Left lung (tissue), 14 donors: ENCODE measurements at places on chromosomes 2 and 18. TPM values are rescaled to one million over a fixed set of nuclear protein-coding genes. Genes with fewer than 3 reads are reported as not detected.

Gene RETSAT
- 28.2 TPM for polyA plus RNA-seq

Gene IL37
- 0.21 TPM for polyA plus RNA-seq

Gene PTPRM
- 99.6 TPM for polyA plus RNA-seq

Gene PTH2R
- 0.22 TPM for polyA plus RNA-seq

Gene ESCO1
- polyA plus RNA-seq, result 24.2 TPM

Gene CRYGD
- not detected for polyA plus RNA-seq

Gene CD8A
- polyA plus RNA-seq, result 1.2 TPM

GRCh38 chr18:37289423-37289822, 276.2 kb downstream of the CELF4 start:
- no peak for DNase-seq

- no peak for DNase-seq
These were observed 2.1 kb downstream of the NABP1 start for GRCh38 chr2:191679818-191680600.

DNA sequence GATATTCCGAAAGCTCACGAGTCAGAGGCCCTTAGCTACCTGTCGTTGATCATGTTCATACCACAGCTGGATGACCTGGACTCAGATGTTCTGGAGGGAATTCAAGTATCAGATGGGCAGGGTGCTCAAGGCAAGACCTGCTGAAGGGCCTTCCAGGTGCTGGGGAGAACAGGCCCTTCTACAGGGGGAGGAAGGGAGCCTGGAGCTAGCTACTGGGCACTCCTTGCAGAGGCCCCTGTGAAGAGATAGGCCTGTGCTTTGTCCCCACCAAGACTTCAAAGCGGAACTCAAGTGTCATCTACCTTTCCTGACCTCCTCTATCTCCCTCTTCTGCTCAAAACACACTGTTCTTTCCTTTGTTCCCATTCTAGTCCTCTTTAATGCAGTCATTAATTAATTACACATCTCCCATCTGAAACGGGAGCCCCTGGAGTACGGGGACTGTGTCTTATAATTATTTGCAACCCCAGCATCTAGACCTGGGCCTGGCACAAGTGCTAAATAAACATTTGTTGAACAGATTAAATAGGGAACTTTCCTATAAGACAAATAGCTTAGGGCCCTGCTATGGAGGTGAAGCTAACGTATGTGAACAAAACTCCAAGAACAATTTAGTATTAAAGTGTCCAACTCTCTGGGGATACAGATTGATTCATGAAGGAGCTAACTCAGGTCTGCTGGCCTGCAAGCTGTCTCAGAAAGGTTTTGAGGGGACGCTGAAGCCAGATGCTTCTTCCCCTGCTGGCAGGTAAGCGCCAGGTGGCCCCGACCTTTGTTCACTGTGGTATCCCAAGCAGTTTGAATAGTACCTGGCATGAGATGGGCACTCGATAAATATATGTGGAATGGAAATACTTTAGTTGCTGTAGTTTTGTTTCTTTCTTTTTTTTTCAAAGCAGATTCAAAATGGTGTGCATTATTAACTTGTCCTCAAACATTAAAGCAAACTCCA, 22.0 kb downstream of the RHOB start:
- no peak for DNase-seq

DNA sequence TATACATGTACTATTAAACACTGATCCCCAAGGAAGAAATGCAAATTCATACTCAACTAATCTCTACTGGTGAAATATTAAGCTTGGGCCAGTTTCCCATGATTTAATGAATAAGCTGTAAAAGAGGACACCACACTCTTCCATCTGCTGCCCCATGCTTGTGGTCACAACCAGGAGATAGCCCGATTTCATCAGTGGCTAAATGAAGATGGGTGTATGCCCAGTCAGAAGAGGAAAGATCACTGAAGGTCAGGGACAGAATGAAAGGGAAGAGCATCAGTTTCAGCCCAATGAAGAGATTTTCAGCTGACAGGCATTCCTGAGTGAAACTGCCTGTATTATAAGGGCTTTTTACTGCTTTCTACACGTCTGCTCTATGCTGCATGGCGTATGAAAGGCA, 103.5 kb downstream of the KCNS3 start:
- no peak for DNase-seq

DNA sequence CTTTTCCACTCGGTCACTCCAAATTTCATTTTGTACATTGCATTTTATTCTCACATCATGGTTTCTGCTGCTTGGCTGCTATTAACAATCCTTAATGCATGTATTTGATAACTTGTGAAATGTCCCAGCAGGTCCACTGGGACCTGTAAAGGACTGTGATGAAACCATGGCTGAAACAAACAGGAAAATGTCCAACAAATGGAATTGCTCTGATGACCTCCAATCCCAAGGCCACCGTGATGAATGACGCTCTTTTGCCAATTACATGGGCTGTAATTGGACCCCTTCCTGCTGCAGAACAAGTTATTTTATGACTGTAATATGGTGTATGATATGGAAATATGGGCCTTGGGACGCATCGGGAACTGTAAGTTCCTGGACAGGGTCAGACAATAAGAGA, 224.2 kb upstream of the CXCR4 start:
- DNase-seq, result no peak

DNA sequence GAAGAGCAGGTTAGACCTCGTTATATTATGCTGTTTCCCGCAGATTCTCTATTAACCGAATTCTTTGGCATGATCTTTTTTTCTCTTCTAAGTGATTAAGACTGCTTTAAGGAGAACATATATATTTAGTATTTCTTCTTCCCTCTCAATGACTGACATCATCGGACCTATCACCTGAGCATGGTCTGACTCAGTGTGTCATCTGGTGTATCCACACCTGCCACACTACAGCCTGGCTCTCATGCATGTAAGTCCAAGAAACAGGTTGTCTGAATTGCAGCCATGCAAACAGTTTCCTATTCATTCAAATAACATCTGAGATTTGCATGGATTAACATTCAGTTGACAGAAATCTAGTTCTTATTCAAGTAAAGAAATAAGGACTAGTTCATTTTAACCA, 55.1 kb upstream of the CWC22 start:
- no peak for DNase-seq

DNA sequence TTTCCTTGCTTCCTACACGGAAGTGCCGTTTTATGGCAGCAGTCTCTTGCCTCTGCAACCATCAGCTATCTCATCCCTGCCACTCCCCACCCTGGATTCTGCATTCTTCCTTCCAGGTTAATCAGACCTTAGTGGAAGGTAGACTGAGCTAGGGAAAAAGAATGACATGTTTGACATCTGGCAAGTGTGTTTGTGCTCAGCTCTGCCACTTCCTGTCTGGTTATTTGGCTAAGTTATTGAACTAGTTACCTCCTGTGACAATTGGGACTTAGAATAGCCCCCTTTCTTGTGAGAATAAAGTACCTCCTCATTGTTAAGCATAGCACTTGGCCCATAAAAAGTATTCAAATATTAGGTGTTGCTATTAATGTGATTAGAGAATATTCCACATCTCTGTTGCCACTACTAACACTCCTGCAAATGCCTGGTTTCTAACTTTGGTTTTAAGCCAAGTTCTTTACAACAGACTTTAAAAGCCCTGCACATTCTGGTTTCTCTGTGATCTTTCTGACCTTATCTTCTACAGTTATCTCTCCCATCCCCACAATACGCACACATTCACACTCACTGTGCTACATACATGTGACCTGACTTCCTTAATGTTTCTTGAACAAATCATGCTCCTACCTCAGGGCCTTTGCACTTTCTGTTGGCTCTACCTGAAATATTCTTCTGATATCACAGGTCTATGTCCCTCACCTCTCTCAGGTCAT, 10.8 kb upstream of the MAPRE2 start:
- DNase-seq, result no peak

DNA sequence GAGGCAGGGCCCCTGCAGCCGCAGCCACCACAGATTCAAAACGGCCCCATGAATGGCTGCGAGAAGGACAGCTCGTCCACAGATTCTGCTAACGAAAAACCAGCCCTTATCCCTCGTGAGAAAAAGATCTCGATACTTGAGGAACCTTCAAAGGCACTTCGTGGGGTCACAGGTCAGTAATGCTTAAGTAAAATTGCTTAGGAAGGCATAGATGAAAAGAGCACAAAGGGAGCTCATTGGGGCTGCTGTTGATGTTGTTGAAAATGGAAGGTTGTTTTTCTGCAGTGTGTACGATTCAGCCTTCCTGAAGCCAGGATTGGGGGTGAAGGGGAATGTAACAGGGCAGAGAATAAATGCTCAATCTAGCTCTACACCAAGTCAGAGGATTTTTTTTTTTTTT, 90.5 kb downstream of the KCTD18 start:
- DNase-seq, result no peak

GRCh38 chr18:44937960-44938719, 257.5 kb downstream of the SETBP1 start:
- DNase-seq, result no peak

- no peak for DNase-seq
These were observed 791.9 kb downstream of the TRIB2 start for GRCh38 chr2:13508671-13509070.

GRCh38 chr2:230660294-230661060, 52.2 kb upstream of the CAB39 start:
- DNase-seq, result no peak

- DNase-seq, result no peak
These were observed 237.7 kb downstream of the HDAC4 start for GRCh38 chr2:239162976-239163687.

DNA sequence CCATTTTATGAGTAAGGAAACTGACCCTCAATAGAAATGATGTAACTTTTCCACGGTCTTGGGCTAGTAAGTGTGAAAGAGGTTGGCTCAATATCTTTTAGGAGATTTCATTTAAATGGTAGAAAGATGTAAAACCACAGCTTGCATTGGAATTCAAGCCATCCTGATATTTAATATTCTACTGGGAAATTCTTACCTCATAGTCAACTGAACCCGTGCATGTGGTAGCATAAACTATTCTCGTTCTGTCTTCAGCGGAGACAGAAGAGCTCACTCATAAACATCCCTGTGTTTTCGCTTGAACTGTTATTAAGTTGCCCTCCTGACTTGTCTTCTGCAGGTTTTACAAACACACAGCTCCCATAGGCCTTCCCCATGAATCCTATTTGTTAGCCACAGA, 8.5 kb upstream of the SPATS2L start:
- DNase-seq, result no peak

- DNase-seq, result no peak
These were observed 68.3 kb upstream of the MRPS9 start for GRCh38 chr2:104969564-104969963.

DNA sequence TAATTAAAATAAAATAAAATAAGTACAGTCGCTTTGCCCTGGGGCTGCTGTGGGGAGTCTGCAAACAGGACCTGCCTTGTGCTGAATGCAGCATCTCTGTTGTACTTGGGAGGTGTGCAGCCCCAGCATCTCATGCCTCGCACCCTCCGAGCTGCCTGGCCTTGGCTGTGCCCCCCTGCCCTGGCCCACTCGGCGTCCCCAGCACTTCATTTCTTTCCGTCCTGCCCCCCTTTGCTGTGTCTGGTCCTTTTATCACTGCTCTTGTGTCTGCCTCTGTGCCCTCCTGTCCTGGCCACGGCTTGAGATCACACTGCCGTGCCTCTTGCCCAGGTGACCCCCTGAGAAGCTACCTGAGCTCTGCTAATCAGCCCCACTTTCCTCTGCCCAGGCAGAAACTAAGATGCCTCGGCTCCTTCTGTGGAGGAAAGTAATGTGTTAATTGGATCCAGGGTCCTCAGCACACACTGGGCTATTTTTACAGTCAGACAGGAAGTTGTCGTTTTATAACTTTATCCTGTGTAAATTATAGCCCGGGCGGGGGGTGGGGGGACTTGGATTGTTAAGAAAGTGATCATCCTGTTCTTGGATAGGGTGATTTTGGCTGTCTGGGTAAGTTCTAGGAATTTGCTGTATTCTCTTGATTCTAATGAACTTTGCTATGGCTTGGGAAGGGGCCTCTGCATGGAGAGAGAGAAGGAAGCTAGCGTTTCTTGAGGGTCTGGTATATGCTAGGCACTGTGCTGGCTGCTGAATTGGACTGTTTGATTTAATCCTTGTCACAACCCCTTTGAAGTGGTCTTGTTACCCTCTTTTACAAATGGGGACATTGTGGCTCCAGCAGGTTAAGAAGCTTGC, 69.4 kb downstream of the AGAP1 start:
- DNase-seq, result no peak

DNA sequence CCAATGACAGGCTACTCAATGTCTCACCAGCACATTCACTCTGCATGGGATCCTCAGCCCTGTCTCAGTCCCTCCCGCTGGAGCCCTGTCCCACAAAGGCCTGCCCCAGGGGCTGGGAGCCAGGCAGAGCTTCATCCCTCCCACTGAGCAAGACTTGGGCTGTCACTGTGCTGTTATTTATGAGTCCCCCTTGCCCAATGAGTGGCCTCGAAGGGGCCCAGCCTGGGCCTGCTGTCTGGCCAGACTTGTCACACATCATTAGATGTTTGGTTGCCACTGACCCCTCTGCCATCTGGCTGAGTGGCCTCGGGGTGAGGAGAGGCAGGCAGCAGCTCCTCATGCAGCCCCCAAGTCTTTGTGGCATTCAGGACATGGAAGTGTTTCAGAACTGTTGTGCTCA, 330.6 kb upstream of the SKOR2 start:
- DNase-seq, result no peak

GRCh38 chr2:237312021-237312755, 101.8 kb downstream of the COL6A3 start:
- no peak for DNase-seq

- DNase-seq, result no peak
These were observed 70.1 kb downstream of the EML4 start for GRCh38 chr2:42239289-42239661.

DNA sequence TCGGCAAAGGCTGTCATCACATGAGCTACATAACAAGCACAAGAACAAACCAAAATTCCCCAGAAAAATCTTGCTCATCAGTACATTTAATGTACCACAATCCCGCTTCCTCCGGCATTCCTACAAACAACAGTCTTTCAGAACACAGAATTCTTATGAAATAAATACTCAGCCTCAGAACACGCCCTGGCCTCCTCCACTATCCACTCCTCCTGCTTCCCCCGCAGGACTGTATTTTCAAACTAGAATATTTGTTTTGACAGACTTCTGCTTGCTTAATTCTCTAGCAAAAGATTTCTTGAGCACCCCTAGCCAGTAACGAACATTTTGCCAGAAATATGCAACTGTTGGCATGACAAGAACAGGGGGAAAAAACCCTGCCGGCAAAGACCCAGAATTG, 131.2 kb downstream of the THADA start:
- no peak for DNase-seq

DNA sequence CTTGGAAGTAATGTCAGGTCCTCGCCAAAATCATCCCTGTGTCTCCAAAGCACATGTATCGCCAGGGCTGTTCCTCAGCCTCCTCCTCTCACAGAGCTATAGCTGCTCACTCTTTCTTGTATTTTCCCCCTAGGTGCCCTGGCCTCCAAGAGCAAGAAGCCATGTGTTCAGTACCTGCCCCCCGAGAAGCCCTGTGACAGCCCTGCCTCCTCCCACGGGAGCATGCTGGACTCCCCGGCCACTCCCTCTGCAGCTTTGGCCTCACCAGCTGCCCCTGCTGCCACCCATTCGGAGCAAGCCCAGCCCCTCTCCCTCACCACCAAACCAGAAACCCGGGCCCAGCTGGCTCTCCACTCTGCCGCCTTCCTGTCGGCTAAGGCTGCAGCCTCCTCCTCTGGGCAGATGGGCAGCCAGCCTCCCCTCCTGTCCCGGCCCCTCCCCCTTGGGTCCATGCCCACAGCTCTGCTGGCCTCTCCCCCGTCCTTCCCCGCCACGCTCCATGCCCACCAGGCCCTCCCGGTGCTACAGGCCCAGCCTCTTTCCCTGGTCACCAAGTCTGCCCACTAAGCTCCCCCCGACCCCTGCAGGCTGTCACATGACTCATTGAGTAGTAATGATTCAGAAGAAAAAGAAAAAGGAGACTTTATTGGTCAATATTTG, 18.8 kb downstream of the TGOLN2 start:
- no peak for DNase-seq

GRCh38 chr2:168165397-168165796, 82.0 kb downstream of the STK39 start:
- no peak for DNase-seq
